ENCODE measurements at places on chromosomes 5 and 9.
A peak's percentile ranks its signal among the peaks of the same experiment; 100 is the strongest.

- DNase-seq: no peak
Observed at GRCh38 chr5:42228279-42228678, 195.0 kb upstream of the GHR start.

DNA sequence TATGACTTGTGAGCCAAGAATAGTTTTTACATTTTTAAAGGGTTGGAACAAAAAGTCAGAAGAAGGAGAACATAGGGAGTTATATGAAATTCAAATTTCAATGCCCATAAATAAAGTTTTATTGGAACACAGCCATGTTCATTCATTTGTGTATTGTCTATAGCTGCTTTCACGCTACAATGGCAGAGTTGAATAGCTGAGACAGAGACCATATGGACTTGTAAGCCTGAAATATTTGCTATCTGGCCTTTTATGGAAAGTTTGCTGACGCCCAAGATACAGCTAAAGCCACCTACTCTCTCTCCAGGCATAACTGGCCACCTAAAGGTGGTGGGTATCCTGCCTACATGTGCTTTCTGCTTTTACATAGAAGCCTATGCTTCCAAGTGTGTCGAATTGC, 10.9 kb downstream of the DAB2IP start:
- no peak for DNase-seq

DNA sequence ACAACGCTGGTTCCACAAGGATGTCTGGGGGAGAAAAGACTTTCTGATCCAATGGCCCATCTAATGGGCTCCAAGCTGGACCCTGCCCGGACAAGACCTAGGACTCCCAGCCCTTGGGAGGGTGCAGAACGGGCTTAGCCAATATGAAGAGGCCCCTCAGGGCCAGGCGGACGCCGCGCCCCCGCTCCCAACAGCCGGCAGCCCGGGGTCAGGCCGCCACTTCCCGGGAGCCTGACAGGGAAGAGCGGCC, 493 bp downstream of the P4HA2 start:
- DNase-seq: no peak

DNA sequence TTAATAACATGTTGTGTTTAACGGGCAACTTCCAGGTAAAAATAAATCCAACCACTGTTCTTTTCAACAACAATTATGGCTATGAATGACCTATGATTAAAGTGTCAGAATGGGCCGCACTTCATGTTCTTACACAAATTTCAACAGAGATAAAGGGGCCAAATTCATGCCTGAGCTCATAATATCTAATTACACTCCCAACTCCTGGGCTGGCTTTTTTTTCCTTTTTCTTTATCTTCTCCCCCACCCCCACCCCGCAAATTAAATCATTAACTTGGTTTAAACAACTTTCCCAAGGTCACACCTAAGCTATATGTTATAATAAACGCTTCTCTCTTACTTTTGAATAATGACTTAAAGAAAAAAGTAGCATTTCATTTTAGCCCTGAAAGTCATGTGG, 25.8 kb downstream of the ZNF608 start:
- DNase-seq: no peak

GRCh38 chr5:115432691-115433090, 111.9 kb downstream of the FEM1C start:
- DNase-seq: no peak

DNA sequence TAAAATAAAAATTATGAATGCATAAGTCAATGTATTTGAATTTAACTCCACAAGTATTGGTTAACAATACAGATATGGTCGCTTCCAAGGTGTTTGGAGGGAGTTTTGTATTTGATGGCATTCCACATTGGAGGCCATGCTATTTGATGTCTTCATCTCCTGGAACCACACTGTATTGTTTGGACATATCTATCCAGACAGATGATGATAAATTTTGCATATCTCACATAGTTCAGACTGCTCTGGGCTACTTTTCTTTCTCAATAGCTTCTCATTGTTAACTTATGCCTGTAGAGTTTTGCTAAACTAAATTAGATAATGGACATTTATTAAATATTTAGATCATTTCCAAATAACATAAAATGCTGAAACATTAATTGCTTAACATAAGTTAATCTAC, 58.0 kb downstream of the CDKN2A start:
- DNase-seq: no peak

DNA sequence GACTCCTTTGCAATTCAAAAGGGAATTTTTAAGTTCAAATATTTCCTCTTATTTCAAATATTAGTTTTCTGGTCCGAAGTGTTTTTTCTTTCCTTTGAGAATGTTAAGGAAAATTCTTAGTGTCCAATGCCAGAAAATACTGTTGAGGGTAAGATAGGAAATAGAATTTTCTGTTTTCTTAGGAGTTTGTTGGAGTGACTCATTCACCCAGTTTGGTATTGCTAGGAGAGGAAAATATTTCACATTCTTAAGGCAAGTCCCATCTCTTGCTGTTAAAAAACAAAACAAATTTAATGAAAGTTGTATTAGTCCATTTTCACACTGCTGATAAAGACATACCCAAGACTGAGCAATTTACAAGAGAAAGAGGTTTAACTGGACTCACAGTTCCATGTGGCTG, 349.2 kb upstream of the ADAMTSL1 start:
- no peak for DNase-seq

GRCh38 chr5:157456301-157456700, 3.7 kb upstream of the NIPAL4 start:
- DNase-seq: no peak

GRCh38 chr5:16889972-16890519, 46.0 kb downstream of the MYO10 start:
- no peak for DNase-seq

- DNase-seq: no peak
Observed at GRCh38 chr9:5557606-5558587, 47.6 kb downstream of the PDCD1LG2 start.

GRCh38 chr9:137880976-137881530, 3.5 kb downstream of the CACNA1B start:
- no peak for DNase-seq

- no peak for DNase-seq
Observed at GRCh38 chr9:100309992-100310391, 42.8 kb downstream of the TEX10 start.

GRCh38 chr9:133973111-133973790, 18.9 kb downstream of the VAV2 start:
- DNase-seq: no peak

DNA sequence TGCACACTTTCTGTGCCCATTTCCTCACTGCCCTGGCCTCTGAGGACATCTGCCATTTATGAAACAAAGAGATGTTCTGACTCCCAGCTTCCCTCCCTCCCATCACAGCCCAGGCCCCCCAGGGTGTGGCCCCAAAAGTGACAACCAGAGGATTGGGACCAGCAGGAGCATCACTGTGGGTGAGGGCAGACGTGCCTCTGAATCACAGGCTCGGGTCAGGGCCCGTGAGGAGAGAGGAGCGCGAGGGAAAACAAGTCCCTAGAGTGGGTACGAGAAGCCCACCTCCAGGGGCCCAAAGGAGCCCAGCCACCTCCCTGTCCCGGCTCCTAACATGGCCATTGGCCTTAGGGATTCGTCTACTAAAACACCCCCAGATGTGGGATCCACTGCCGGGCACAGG, 138.0 kb upstream of the FSTL4 start:
- DNase-seq: no peak

DNA sequence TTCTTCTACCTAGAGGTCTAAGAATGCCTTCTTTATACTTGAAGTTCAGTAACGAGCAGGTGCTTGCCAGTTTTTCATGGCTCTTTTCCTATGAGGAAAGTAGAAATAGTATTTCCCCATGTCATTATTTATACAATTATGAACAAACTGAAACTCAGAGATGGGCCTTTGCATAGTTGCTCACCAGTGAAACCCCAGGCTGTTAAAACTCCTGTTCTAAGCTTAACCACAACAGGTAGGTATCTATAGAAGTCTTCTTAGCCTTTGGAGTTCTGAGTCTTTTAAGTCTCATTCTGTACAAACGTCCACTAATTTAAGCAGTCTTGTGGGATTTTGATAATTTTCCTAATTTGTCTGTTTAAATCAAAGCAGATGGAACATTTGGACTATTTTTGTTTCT, 90.1 kb downstream of the STARD4 start:
- no peak for DNase-seq

DNA sequence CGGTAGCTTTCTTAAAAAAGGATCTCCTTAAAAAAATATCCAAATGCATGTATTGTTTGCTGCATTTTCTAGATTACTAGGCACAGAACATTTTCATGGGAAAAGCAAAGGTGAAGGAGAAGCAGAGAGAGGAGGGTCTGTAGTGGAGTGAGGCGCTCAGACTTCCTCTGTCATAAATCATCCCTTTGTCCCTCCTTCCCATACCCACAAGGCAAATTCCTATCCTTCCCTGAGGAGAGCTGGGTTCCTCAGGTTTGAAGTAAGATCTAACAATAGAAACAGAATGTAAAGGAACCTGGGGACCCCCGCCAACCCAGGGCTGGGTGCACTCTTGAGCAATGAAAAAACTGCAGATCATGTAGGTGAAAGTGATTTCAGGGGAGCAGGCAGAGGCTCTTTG, 149.2 kb upstream of the ANKH start:
- DNase-seq: no peak

- no peak for DNase-seq
Observed at GRCh38 chr5:36418152-36418979, 116.7 kb upstream of the RANBP3L start.

DNA sequence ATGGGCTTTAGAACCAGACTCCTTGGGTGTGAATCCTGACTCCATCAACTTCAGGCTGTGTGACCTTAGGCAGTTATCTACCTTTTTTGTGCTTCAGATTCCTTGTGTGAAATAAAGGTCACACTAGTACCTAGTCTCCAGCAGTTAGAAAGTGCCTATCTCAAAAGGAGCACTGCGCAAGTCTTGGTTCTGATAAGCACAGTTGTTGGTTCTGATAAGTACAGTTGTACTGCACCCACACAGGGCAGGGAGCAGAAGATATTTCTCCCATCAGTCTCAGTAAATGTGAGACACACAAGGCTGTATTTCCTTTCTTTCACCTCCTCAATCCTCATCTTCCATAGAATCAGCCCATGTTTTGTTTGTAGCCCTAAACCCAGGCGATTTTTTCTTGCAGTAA, 116.6 kb upstream of the DPYSL3 start:
- peak; percentile 58 for DNase-seq

DNA sequence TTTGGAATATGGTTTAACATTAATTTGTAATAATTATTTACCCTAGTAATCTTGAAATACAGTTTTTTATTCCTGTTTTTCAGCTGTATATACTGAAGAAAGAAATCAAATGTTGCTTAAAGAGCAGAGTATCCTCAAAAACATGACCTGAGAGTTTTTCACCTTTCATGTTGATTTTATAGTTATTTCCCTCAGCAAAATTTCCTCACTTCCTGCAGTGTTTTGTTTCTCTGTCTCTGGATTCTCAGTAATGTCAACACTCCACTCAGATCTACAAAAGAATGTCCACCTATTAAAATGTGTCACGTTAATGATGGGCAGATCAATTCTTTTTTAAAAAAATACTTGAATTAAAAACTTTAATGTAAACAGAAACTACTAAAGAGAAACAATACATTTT, 398.3 kb downstream of the ANXA1 start:
- no peak for DNase-seq

DNA sequence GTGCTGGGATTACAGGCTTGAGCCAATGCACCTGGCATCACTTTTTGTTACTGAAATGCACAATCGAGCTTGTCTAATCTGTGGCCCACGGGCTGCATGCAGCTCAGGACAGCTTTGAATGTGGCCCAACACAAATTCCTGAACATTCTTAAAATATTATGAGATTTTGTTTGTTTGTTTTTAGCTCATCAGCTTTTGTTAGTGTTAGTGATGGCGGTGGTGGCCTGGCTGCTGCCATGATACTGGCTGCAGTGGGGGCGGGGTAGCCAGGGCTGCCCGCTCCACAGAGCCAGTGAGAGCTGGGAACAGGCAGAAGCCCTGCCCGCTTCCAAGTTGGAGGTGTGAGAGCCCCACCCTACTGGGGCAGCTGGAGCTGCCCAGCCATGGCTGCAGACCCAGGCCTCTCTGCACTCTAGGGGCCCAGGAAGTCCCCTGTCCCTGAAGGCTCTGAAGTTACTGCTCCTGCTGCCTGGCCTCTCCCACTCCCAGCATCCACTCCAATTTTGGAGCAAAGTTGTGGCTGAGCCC, 76.6 kb upstream of the SHB start:
- no peak for DNase-seq

DNA sequence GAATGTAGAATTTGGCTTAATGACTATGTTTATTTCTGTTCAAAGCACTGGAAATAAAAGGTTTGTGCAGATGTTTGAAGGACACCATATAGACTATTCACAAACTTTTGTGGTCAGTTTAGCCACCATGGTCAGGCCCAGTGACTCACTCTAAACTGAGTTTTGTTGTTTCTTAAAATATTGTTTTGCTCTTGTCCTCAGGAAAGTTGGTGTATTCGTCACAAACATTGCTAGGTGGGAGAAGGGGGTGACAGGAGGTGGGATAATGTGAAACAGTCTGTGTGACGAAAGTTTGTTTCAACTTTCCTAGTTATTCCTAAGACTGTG, 35.0 kb upstream of the LIFR start:
- DNase-seq: no peak

GRCh38 chr5:308672-309271, 12.7 kb upstream of the AHRR start:
- DNase-seq: no peak

DNA sequence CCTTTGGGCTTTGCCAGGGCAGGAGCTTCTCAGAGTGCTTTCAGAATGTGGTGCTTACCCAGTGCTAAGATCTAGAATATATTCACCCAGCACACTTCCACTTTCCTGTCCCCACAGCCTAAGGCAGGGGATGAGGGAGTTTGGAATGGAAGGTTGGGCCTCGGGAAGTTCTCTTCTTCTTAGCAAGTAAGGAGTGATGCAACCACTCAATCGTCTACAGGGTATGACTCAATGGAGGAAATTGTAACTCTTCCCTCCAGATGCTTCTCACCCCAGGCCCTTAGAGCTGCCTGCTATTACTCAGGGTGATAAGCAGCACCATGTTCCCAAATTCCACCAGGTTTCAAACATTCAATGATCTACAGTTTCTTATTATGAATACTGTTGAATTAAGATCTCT, 30.8 kb upstream of the AGGF1 start:
- DNase-seq: no peak

DNA sequence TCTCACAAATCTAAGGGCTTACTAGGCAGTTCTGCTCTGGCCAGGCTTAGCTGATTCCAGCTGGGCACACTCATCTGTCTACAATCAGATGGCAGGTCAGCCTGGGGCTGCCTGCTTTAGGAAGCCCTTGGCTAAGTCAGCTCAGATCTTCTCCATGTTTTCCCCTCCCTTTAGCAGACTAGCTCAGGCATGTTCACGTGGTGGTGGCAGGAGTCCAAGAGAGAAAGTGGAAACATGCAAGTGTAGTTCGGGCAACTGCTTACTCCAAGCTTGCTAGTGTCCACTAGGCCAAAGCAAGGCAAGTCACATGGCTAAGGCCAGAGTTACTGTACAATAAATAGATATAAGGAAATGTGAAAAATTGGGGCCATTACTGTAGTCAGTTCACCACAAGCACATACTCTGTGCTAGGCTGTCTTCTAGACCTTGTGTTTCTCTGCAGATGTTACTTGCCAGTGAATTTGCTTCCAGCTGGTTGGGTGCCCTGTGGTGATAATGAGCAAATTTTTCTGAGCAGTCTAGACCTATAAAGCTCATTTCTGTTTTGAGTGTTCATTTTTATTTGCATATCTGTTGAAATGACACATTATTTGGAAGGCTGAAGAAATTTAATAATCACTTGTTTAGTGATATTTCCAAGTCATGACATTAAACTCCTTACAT, 38.3 kb downstream of the RECK start:
- peak; percentile 9 for DNase-seq

GRCh38 chr5:73446631-73447529, 1.7 kb downstream of the FOXD1 start:
- DNase-seq: no peak
